ENCODE measurements at places on chromosomes 6 and 20.
A peak's percentile ranks its signal among the peaks of the same experiment; 100 is the strongest.

GRCh38 chr6:36273067-36273466 is 3.2 kb downstream of the PNPLA1 start:
- DNase-seq = no peak

- no peak for DNase-seq
Observed at GRCh38 chr20:58344741-58345140, 35.2 kb downstream of the RAB22A start.

GRCh38 chr20:21184819-21185218 is 58.9 kb downstream of the KIZ start:
- DNase-seq = no peak

DNA sequence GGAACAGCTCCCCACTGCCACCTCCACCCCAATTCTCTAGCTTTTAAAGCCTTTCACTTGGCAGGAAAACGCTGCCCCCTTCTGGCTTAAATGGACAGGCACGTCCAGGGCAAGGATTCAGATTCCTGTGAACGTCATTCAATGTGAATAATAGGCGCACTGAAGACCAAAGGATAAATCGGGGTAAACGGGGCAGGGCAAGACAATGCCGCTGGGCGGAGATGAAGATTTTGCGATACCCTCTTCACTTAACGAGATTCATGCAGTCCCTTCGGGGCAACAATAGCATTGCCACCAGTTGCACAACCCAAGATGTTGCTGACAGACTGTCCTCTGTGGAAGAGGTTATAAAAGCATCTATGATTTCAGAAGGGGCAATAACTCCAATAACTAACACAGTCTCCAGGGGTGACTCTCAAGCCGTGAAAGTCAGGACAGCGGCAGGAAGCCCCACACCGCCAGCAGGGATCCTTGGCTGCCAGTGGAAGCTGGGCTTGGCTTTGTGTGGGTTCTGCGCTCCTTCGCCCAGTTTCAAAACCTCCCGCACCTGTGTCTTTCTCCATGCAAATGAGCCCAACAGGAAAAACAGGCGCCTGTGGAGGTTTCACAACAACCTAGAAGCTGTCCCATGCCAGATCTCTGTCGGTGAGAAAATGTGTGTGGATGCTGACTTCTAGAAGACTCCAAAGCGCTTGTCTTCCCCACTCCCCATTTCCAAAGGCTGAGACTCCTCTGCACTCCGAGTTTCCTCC is 291.8 kb downstream of the BMP7 start:
- DNase-seq = no peak

DNA sequence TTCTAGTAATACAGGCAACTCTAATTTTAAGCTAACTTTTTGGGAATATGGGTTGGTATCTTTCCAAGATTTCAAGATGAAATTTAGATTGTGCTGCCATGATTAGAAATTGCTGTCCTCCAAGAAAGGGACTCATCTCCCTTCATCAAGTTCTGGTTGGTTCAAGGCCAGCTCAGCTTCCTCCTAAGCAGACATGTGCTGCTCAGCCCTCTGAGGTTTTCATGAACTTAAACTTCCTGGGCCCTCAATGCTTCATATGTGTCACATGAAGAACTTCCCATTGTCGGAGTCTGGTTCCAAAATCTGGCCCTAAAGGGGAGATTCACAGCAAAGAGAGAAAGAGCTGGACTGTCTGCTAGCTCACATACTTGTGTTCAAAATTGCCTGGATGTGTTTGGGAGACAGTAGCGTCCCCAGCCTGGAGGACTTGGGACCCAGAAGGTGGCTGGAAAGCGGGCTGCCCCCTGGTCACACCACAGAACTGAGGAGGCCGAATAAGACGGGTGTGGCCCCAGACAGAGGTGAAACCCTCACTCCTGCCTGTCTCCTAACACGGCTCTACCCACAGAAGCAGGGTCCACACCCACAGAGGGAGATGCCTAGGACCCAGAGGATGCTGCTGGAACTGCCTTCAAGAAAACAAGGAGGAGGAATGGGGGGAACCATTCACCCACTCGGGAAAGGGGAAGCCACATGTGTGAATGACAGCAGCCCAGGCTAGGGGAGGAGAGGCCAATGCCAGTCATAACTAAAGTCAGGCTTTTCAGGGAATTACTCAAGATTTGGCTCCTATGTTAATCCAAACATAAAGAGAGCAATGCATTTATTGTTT is 54.3 kb upstream of the GPR31 start:
- DNase-seq = no peak

- DNase-seq = no peak
Observed at GRCh38 chr6:136323431-136324112, 33.9 kb upstream of the BCLAF1 start.

GRCh38 chr6:142675517-142675916 is 269.5 kb downstream of the HIVEP2 start:
- no peak for DNase-seq

- DNase-seq = no peak
Observed at GRCh38 chr20:46342451-46343347, 34.4 kb upstream of the CDH22 start.

DNA sequence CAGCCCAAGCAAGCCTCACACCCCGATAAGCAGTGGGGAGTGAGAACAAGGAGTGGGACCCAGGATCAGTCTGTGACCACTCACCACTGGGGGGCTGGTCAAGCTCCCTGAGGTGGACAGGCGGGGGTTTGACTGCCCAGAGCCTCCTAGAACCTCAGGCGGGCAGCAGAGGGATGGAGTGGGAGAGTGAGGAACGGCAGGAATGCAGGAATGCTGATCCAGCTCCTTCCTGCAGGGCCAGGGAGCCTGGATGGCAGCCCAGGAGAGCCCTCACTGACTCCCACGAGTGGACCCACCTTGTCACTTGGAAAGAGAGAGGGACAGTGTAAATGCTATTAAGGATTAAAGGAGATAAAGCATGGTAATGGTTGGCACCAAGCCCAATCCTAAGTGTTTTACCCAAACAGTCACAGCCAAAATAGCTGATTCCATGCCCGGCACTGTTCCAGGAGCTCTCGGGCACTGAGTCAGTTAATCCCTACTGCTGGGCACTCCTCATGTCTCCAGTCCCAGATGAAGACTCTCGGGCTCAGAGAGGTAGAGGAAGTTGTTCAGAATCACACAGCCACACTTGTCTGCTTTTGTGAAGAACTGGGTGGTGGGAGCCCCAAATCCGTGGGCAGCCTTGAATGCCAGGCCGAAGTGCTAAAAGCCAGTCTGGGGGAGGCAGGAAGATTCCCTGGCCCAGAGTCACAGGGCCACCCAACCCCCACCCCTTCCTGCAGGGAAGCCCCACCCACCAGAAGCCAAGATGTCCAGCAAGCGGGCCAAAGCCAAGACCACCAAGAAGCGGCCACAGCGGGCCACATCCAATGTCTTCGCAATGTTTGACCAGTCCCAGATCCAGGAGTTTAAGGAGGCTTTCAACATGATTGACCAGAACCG is 3.1 kb downstream of the MYL9 start:
- no peak for DNase-seq

- peak; percentile 65 for DNase-seq
Observed at GRCh38 chr6:34792605-34793500, 970 bp downstream of the BLTP3A start.

DNA sequence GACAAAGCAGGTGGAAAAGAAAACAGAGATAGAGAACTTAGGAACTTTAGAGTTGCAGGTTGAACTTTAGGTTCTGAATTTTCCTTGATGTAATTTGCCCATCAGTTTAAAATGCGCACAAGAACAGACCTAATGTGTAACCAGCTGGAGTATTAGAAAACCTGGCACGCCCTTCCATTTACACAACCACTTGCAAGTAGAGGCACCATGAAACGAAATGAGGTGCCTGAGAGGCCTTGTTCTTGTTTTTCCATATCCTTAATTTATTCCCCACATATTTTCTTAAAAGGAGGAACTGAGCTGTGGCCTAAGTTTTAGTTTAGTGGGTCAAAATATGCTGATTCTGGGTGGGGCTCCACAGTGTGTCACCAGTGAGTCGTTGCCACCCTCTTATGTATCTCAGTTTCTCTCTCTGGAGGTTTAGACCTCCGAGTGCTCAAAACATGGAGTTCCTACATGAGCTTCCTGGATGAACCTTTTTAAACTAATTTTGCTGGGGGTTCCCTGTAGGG is 17.2 kb upstream of the IL22RA2 start:
- DNase-seq = no peak

- no peak for DNase-seq
Observed at GRCh38 chr6:9540534-9541126, 874.2 kb downstream of the TFAP2A start.

DNA sequence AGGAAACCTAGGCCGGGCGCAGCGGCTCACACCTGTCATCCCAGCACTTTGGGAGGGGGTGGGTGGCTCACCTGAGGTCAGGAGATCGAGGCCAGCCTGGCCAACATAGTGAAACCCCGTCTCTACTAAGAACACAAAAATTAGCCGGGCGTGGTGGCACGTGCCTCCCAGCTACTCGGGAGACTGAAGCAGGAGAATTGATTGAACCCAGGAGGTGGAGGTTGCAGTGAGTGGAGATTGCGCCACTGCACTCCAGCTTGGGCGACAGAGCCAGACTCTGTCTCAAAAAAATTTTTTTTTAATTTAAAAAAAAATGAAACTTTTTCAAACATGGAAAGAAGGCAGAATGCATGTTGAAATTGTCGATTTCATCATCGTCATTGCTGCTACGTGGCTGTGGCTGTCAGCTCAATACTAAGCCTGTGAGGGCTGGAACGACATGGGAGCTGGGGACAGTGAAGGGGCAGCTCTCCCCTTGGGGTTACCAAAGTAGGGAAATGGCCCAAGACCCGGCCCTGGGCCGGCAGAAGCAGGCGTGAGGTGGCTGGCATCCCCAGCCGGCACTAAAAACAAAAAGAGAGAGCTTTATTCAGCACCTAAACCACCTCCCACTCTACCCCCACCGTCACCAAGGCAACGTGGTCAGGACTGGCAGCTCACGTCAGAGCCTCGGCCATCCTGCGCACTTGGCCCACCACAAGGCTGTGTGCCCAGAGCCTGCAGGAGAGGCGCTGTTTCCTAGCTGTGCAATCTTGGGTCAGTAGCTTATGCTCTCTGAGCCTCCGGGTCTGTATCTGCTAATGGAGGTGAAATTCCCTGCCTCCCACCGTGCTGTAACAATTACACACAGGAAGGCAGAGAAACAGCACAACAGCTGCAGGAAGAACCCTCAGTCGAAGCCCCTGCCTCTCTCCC is 30.8 kb downstream of the AGPAT4 start:
- DNase-seq = peak; percentile 60

DNA sequence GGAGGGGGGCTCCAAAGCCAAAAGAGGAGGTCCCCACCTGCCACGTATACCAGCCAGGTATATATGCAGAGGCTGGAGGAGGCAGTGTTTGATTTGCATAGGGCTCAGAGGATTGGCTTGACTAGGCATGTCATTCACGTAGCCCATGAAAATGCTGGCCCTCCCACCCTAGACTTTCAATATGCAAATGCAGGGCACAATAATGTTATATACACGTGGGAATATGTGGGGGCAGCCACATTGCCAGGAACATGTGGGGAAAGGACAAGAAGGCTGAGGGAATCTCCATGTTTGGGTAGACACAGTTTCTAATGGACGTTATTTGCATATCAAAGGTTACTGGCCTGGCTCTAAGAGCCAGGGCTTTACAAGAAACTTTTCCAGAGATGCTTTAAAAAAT is 301.8 kb downstream of the FARS2 start:
- no peak for DNase-seq

DNA sequence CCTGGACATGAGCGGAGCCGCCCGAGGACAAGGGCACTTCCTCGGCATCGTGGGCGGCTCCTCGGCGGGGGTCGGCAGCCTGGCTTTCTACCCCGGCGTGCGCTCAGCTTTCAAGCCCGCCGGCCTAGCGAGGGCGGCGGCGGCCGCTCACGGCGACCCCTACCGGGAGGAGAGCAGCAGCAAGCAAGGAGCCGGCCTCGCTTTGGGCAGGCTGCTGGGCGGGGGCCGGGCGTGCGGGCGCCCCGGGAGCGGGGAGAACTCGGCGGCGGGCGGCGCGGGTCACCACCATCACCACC is 6.7 kb downstream of the PRDM13 start:
- DNase-seq = no peak

GRCh38 chr6:50824552-50824951 is 5.9 kb downstream of the TFAP2B start:
- DNase-seq = no peak

- DNase-seq = no peak
Observed at GRCh38 chr6:56790414-56790813, 147.7 kb upstream of the DST start.

DNA sequence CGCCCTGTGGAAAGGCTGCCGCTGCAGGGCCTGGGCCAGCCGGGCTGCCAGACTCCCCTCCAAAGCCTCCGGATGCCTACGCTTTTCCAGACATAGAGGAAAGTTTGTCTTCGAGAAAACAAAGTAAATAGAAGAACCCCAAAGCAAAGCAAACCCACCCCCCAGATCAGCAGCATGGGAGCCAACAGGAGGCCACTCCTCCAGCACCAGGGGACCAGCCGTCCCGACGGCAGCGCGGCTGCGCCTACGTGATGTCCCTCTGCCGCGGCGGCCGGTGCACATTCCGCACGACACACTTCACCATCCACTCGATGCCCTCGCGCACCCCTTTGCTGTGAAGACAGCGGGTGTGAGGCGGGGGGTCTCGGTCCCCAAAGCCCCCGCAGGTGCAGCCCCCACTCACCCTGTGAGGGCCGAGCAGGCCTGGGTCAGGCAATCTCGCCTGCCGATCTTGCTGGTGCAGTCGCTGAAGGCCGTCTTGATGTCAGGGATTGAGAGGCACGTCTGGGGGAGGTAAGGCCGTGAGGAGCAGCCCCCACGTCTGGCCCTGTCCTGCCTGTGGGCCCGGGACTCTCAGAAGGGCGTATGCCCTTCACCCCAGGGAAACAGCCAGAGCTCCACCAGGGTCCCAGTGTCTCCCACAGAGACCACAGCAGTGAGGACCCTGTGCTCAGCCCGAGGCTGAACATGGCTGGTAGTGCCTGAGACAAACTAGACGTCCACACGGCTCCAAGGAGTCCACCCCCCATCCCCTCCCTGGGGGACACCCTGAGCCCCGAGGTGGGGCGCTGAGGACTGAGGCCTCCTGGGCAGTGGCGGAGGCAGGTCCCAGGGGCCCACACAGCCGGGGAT is 4.0 kb downstream of the TNFRSF6B start:
- DNase-seq = no peak

DNA sequence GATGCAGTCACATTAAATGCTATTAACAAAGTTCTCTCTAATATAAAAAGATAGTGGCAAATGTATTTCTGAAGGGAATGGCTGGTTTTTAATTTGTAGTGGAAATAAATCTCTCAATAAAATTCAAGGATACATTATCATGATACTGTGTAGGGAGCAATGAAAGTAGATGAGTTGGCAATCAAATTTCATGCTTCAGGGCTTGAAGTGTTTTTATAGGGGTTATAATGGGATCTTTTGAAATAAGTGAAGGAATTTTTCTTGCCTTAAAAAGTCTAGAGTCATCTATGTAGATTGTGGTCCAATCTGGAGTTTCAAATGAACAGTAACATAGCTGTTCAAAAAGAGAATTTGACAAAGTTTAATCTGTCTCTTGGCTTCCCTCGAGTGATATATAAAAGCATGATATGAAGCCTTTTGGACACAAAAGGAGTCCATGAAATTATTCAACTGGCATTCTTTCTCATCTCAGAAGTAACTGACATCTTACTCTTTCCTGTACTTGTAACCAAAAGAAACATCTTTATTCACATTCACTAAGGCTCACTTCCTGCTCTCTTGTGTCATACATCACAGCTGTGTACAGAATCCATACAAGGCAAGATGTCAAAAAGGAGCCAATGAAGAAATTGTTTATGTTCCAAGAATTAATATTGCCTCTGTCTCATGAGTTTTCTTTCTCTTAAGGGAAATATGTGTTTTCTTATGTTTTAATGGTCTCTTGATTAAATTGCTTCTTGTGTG is 591.0 kb upstream of the GJE1 start:
- DNase-seq = no peak

- DNase-seq = no peak
Observed at GRCh38 chr20:10323729-10324128, 105.1 kb downstream of the SNAP25 start.

GRCh38 chr6:163940705-163941623 is 526.4 kb downstream of the QKI start:
- no peak for DNase-seq

Measured in right atrium auricular region (tissue), 2 donors.